Astrocyte of the cerebellum (primary cell): ENCODE measurements at places on chromosomes 1 and 21.

DNA sequence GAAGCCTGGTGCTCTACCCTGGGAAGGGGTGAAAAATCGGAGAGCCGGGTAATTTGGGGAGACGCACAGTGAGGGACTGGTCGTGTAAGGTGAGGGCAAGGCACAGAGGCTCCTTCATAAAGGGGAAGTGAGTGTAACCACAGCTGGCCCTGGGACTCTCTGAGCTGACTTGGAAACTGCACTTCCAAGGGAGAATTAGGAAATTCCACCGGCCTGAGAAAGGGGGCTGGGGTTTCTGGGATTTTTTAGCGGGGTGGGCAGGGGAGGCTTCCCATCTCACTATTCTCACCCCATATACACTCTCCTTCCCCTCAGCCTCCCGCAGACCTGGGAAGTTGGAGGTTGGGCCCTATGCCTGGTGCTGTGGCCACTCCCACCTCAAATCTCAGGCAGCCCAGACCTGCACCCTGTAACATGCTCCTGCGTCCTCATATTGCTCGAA, 88.3 kb upstream of the IPO9 start:
- no peak for DNase-seq

GRCh38 chr1:116693759-116694480, 26.4 kb upstream of the IGSF3 start:
- DNase-seq = no peak

GRCh38 chr1:87852410-87853161, 523.9 kb downstream of the LMO4 start:
- DNase-seq = no peak

GRCh38 chr1:168966636-168967035, 139.9 kb upstream of the ATP1B1 start:
- DNase-seq = no peak

GRCh38 chr1:87206044-87206831, 122.4 kb upstream of the LMO4 start:
- no peak for DNase-seq

GRCh38 chr1:167681024-167681423, 40.8 kb upstream of the MPZL1 start:
- no peak for DNase-seq

- no peak for DNase-seq
These were observed 211.9 kb upstream of the SPAG17 start for GRCh38 chr1:118396829-118397495.

DNA sequence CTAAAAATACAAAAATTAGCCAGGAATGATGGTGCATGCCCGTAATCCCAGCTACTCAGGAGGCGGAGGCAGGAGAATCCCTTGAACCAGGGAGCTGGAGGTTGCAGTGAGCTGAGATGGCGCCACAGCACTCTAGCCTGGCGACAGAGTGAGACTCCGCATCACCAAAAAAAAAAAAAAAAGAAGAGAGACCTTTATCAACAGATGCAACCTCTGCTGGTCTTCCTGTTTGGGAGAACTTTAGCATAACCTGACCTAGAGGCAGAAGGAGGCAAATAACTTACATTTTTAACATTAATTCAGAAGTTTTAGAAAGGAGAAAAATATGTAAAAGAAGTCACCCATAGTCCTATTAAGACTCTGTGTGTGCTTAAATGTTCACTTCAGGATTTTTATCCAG, 32.4 kb downstream of the SLAMF1 start:
- no peak for DNase-seq

DNA sequence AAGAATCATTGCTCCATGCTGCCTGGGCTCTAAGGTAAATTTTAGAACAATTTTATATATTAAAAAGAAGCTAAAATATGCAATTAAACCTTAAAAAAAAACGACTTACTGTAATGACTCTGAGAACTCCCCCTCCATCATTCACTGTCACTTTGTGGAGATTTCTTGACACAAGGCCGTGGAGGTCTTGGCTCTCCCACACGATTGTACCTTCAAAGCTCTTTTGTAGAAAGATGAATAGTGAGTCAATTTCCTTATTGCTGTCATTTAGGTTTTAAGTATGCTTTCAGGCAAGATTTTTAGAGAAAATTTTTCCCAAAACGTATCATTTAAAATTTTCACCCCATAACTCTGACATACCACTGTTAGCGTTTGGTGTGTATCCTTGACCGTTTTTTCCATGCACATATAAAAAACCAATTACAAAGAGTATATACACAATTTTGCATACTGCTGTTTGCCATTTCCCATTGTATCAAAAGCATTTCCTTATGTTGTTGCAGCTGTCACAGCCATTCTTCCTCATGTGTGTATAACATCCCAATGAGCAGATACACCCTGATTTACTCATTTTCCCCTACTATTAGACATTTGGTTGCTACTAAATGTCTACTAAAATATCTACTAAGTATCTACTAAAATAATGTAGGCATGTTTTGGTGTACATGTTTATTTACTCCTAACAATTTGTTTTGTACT, 33.4 kb downstream of the B3GALNT2 start:
- no peak for DNase-seq

GRCh38 chr21:45917241-45917640, 64.3 kb upstream of the COL6A1 start:
- no peak for DNase-seq

DNA sequence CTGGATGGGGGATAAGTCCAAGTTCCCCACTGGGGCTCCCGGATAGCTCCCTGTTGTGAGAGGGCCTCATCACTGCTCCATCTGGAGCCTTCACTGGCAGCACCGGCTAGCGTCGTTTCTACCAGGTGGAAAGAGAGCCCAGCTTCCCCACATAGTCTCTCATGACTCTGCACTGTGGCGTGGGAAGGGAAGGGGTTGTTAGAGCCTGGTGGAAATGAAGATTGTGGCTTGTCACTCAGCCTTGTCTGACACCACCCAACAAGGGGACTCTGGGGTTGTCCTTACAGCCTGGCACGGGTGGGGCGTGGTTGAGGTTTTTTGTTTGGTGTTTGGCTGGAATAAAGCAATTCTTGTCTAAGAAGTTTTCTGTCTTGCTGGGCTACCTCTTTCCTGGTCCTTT, 94.6 kb downstream of the ADARB1 start:
- DNase-seq = no peak

DNA sequence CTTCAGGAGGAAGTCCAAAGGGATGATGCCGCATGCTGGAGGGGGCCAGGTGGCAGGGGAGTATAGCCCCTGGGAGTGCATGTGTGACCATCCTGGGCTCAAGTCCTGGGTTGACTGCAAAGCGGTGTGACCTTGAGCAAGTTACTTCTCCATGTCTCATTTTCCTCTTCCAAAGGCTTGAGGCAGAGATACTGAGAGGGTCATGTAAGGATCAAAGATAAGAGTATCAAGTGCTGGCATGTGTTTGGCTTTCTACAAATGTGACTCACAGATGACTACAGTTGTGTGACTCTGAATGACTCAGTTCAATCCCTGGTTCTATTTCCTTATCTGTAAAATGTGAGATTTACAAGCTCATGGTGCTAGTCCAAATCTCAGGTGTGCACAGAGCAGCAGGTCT, 26.1 kb downstream of the PROK1 start:
- DNase-seq = no peak
